Keratinocyte (primary cell): ENCODE measurements at places on chromosomes 3 and 15. TPM values are rescaled to one million over a fixed set of nuclear protein-coding genes. Genes with fewer than 3 reads are reported as not detected.

SOX14 gene
- polyA plus RNA-seq, result not detected in 3 replicates

TM6SF1 gene
- polyA plus RNA-seq, result 0.05 TPM in 1 of 3 replicates, not detected in the others

HGD gene
- polyA plus RNA-seq, result 0.02 to 0.30 TPM in 2 of 3 replicates, not detected in the other

ATP2B2 gene
- not detected in 3 replicates for polyA plus RNA-seq

KY gene
- 0.02 to 0.03 TPM in 2 of 3 replicates, not detected in the other for polyA plus RNA-seq

COL7A1 gene
- polyA plus RNA-seq, result 59.4 to 91.3 TPM (median 74.4 TPM) in 3 replicates

PTX3 gene
- 0.13 to 0.16 TPM (median 0.14 TPM) in 3 replicates for polyA plus RNA-seq

GTF2A2 gene
- polyA plus RNA-seq, result 40.3 to 77.8 TPM (median 45.6 TPM) in 3 replicates

ALG1L2 gene
- polyA plus RNA-seq, result not detected in 3 replicates

OPA1 gene
- polyA plus RNA-seq, result 24.2 to 50.1 TPM (median 36.0 TPM) in 3 replicates

CNOT10 gene
- 20.8 to 24.2 TPM (median 21.7 TPM) in 3 replicates for polyA plus RNA-seq

BFSP2 gene
- polyA plus RNA-seq, result not detected in 3 replicates
